ENCODE measurements at places on chromosomes 7 and 10.

GRCh38 chr7:28685242-28685643, 272.9 kb downstream of the TRIL start:
- peak; percentile 56 for ATAC-seq

- no peak for ATAC-seq
Observed at GRCh38 chr7:17462131-17462631, 163.7 kb downstream of the AHR start.

GRCh38 chr10:61244261-61244775, 208.9 kb downstream of the TMEM26 start:
- ATAC-seq, result no peak

GRCh38 chr10:99394256-99394655, 36.2 kb downstream of the GOT1 start:
- ATAC-seq, result no peak

GRCh38 chr7:54419209-54419608, 123.0 kb upstream of the VSTM2A start:
- no peak for ATAC-seq

GRCh38 chr10:29897999-29898716, 161.2 kb downstream of the JCAD start:
- no peak for ATAC-seq

DNA sequence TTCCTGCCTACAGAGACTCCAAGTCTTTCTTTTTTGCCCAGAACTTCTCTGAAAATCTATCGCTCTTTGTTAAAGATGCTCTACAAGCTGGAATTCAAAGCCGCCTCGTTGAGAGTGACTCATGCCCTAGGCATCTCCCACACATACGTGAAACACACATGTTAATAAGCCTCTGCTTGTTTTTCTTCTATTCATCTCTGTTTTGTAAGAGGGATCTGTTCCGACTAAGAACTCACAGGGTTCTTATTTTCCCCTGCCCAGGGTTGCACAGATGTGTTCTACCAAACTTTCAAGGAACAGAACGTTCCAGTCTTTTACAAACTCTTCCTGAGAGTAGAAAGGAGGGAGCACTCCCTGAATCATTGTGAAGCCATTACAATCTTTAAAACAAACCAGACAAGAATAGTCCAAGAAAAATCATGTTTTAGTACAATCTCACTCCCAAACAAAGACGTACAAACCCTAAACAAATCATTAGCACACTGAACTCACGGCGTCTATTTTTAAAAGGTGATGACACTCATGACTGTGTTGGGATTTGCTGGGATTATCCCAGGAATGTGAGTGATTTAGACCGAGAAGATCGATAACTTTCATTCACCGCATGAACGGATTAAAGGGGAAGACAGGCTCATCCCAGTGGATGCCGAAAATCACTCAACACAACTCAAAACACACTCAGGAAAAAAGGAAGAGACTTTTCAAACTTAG, 55.3 kb upstream of the INPP5A start:
- ATAC-seq, result no peak

DNA sequence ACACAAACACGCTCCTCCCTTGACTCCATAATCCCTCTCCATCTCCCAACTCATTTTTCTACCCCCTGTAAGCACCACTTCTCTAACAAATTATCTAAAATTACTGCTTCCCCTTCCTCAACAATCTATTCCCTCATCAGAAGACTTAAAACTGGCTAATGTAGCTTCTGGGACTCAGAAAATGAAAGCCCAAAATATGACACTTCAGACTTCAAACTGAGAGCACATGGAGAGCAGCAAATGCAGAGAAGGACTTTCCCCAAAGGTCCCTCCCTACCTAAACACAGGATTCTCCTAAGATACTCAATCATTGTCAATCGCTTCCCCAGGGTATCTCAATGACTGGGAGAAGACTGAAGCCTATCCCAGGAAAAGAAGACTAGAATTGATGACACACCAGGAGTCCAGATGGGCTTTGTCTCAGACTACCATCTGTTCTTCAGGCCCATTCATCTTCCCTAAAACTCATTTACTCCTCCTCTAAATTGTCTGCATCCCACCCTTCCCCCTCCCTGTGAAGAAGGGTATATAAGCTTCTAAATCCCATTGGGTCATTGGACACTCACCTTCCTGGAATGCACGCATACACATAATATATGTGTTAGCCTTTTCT, 39.2 kb downstream of the ST8SIA6 start:
- ATAC-seq, result no peak

DNA sequence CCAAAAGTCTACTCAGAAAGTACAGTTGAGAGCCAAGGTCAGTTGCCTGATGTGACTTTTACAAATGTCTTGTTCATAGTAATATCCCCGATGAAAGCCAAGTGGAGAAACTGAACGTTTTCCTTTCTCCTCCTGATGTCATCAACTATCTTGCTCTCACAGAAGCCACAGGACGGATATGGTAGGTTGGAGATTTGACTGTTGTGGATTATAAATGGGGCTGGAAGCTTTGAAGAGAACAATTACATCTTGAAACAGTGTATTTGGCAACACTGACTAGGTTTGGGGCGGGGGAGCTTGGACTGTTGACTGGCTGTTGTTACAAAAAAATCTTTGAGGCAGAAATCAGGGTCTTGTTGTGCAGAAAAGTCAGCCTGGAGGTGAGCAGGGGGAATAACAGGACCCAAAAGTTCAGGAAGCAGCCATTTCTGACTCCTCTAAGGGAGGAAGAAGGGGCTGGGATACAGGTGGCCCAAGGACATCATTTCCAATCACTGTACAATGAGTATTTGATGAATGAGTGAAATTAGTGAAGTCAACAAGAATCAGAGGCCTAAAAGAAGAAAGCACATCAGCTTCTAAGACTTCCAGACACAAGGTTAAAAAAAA, 24.3 kb downstream of the PLEKHS1 start:
- ATAC-seq, result no peak
